Stimulated activated CD8-positive, alpha-beta memory T cell treated with anti-CD3 and anti-CD28 coated beads, Interleukin-4, amount 100 ng/mL, for 4 hours (primary cell): ENCODE measurements at places on chromosomes 11 and 22.

DNA sequence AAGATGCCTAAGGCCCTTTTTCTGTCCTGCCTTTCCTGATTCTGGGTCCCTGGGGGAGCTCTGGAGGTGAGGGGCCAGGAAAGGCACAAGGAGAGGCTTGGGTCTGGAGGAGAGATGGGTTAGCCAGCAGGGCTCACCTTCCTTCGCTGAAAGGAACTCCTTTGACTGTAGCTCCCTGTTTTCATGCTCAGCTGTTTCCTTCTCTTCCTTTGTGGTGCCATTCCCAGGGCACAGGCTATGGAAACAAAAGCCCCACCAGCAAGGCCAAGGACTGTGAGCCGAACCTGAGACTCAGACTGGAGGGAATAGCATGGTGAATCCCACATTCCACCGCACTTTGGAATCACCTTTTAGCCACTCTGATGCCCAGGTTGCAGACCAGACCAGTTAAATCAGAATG, 10.5 kb downstream of the SLC43A3 start:
- DNase-seq: no peak

DNA sequence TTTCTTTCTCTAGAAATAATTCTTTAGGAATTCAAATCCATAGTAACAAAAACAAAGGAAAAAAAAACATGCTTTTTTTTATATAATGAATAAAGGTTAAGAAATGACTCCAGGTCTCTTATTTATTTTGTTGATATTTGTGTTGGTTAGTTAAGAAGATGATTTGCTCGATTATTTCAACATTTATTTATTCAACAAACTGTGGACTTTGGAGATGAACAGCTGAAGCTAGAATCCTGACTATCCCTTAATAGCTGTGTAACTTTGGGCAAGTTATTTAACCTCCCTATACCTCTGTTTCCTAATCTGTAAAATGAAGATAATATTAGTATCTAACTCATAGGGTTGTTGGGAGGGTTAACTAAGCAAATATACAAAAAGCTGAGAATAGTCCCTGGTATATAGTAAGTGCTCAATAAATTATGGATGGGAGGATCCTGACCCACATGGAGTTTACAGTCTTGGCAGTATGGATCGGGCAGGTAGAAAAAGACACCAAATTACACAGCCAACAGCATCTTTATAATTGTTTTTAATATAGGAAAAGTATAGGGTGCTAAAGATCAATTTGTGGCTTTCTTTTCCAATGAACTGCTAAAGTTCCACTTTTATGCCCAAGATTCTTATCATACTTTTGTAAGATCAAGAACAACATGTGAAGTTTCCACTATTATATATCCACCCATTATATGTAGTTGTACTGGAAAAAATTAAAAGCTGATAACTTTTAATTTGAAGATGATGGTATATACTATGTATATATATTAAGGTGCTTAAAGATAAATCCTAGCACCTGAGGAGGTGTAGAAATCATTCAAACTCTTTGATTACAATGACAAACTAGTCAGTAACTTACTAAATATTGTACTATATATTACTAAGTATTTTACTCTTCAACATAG, 1.3 kb upstream of the CAT start:
- no peak for DNase-seq

DNA sequence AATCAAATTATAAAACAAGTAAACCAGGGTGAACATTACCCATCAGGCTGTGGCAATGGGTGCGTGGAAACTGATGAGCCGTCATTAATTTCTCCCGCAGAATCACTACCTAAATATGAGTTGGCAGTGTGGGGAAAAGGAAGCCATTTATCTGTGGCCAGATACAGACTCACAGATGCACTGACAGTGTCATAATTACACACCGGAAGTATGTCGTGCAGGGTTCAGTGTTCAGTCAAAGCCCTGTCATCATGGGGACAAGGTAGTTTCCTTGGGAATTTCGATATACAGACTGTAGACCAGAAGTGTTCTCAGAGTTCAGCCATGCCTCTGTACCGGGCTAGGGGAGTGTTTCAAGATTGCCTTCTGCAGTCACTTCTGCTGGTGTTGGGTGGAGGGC, 119.2 kb upstream of the SEZ6L start:
- DNase-seq: no peak

- no peak for DNase-seq
Observed at GRCh38 chr11:124896821-124897391, 759 bp downstream of the ROBO4 start.

DNA sequence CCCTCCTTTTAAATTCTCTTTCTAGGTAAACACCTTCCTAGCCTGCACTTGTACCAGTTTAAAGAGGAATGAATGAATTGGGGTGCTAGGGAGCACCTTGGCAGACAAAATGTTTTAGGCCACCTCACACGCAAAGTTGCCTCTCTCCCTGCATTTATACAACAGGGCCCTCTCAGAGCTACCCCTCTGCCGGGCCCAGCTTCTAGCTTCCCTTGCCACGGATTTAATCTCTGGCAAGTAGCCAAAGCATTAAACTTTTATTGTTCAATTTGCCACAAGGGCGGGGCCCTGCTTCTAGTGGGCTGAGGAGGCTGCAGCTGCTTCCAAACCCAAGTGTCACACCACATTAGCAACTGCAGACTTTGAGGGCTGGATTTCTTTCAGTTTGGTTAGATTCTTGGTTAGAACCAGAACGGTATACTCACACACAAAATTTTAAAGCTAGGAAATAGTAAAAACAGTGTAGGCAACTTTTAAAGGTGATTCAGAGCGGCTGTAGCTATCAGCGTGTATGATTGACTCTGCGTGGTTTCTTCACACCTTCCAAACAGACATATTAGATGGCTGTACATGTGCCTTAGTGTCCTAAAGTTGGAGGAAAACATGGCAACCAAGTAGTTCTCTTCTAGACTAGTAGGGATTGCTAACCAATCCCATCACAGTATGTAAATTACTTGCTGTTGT, 6.5 kb downstream of the KREMEN1 start:
- DNase-seq: no peak

DNA sequence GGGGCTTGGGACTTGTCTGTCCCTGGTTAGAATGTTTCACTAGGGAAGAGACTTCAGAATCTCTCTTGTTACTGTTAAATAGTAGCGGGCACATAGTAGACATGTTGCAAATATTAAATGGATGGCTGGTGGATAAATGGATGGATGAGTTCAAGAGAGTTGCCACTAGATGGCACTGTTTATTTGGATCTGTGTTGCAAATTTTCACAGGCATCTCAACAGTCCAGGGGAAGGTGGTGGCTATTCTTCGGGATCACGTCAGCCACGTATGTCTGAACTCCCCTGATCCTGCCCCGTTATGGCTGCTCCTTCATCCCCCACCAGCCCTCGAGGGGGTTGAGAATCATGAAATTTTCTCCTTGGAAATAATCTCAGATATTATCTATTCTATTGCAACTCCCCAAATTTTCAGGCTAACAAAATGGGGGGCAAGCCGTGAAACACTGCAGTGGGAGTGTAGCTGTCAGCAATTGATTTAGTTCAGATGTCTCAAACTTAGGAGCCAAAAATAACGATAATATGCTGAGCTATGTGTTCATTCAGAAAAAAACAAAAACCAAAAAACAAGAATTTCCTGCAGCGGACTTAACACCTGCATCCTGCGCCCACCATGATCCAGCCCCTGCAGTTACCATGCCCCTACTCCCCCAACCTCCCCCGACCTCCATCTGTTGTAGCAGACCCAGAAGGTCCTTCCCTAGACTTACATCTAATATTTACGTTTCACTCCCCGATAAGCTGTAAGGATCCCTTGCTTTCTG, 29.1 kb upstream of the BIRC3 start:
- DNase-seq: no peak

DNA sequence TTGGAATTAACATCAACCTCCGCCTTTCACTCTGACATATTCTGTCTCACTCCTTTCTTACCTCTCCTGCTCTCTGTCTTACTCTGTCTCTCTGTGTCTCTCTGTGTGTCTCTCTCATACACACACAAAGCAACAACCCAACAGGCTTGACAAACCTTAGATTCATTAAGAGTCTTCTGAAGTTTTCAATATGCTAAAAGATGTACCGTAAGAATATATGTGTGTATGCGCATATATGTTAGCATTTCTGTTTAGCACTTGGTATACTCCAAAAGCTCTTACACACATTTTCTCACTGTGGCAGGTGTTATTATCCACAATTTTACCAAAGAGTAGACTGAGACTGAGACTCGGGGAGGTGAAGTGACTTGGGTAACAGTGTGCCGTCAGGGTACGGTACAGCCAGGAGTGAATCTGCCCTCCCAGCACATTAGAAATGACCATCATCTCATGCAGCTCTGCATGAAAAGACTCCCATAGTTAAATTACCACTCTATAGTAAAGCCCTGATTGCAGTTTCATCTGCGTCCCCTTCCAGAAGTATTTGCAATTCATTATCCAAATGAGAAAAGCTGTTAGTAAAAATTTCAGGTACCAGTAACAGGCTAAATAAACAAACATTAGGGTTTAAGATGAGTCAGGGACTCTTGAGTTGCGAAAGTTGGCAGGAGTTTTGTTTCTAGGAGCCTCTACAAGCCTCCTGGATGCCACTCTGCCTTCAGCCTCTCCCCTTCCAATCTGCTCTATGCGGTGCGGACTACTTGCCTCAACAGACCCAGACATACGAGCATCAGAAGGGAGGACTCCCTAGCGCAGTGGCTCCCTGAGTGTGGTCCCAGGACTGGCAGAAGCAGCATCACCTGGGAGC, 195.2 kb upstream of the TMEM45B start:
- no peak for DNase-seq

GRCh38 chr11:64652586-64653387, 61.8 kb downstream of the SLC22A12 start:
- peak; percentile 38 for DNase-seq

- DNase-seq: no peak
Observed at GRCh38 chr11:42528911-42529310, 782.9 kb upstream of the API5 start.
